ENCODE measurements at places on chromosomes 3 and 15.

DNA sequence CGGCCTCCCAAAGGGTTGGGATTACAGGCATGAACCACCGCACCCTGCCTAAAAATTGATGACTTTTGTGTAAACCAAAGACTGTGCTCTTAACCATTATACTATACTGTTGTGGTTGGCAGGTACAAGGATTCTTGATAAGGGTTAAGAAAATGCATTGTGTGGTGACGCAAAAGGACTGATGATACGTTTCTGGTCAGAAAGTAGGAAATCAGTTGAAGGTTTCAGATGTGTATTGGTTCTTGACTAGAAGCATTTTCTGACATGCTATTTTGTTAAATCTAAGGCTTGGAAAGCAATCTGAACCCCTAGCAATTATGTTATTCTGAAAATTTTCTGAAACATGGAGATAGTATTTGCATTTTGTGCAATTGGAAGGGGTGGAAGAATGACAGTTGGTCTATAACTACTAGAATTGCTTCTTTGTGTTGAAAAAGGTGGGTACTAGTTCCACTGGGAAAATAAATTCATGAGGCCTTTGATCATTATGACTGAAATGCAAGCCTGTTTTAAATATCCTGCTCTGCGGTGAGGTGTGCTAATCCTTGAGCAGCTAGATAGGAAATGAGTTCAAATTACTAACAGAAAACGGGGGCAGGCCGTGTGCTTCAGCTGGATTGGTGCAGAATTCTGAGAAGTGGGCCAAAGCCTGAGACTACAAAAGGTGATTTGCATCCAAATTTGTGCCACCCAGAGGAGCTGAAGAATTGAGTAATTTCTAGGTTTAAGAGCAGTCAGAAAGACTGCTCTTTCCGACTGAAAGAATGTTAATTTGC is 66.0 kb upstream of the LRRFIP2 start:
- DNase-seq: no peak

- no peak for DNase-seq
Observed at GRCh38 chr3:127815641-127816605, 6.4 kb downstream of the MGLL start.

GRCh38 chr15:95280711-95281110 is 1049.3 kb downstream of the MCTP2 start:
- no peak for DNase-seq

DNA sequence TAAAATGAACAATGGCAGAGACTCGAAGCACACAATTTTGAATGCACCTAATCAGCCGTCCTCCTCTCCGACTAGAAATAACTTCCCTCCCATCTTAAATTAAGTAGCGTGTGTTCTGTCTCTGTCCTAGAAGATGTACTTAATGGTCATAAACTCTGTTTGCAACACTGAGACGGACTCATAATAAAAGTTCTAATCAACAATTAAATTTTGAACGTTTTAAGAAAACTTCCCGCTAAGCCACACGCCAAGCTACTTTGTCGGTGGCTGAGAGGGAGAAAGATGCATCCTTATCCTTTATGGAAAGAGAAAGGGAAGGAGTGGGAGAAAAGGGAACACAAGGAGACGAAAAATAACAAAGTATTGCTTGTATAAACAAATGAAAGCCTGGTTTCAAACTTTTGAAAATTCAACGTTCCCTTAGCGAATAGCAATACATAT is 989 bp downstream of the GNB4 start:
- no peak for DNase-seq

DNA sequence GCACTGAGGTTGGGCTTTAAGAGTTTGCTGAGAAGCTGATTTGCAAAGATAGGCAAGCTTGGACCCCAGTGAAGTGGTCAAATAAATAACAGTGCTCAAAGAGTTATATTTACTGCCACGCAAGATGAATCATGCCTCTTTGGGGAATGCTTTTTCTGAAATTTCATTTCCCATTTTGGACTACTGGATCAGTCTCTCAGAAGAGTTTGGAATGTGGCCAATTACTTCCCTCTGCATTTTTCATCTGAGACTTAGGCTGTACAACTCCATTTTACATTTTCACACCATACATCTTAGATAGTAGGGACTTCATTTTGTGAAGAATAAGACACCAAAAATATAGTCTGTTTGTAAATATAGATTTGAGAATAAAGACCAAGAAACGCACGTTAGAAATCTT is 419.7 kb downstream of the FGF12 start:
- DNase-seq: no peak

GRCh38 chr15:33675246-33675645 is 293.1 kb upstream of the CHRM5 start:
- DNase-seq: no peak

DNA sequence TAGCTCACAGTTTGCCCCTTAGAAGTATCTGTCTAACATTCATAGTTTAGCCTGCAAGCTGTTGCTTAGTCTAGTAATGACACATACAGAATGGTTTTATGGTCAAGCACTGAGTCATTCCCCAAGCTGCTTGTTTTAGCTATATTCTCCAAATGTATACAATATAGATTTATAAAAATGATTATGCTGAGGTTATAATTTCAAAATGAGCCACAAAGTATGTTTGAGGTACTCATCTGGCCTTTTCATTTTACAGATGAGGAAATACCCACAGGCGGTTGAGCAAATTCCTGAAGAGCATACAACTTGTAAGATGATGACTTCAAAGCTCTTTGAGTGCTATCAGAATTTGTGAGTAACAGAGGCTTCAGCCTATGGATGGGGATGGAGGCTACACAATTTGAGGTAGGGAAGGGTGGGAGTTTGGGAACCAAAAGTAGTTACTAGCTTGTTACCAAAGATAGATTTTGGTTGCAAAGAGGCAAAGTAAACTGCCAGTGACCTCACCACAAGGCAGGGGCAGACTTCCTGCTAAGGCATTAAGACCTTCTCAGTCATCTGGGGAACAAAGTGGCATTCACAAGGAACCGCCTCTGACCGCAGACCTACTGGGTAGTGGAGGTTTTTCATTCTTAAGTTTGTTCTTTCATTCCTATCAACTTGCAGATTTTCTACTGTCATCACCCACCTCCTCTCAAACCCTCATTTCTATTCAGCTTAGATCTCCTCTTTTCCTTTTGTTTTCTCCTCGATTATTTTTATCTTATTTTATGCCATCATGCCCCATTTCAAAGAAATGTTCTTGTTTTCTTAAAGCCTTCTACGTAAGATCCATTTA is 257.2 kb upstream of the NECTIN3 start:
- peak; percentile 88 for DNase-seq

DNA sequence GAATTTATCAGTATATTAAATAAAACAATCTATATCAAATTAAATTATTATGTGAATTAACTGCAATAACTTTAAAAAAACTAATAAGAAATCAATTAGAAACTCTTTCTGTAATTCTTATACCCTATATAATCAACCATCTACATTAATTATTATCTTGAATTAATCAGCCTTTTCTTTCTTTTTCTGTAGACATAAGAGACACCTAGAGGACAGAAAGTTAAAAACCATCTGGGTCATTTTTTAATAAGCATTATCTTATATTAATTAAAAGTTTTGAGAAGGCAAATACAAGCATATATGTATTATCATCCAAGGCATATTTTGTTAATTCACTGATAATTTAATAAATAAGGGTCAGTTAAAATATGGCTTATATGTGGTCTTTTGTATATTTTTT is 24.2 kb upstream of the SLC25A26 start:
- no peak for DNase-seq

- DNase-seq: no peak
Observed at GRCh38 chr3:126035362-126036050, 48.4 kb downstream of the SLC41A3 start.

DNA sequence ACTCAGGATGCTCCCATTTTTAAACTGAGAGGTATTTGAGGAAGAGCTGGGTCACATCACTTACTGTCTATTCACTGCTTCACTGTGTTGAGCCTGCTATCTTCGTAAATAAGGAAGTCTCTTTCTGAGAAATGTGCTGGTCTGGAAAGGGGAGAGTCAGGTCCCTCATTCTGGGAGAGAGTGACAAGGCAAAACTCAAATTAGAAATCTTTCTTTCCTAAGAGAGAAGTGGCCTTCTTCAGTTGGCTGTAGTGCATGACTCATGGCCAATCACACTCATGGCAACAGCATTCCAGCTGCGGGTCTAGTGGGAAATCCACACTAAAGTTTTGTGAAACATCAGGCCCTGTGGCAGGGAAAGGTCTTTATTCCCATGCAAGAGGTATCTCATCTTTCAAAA is 11.5 kb upstream of the TIMP4 start:
- DNase-seq: peak; percentile 86

GRCh38 chr15:73594109-73594508 is 39.1 kb downstream of the NPTN start:
- DNase-seq: no peak

DNA sequence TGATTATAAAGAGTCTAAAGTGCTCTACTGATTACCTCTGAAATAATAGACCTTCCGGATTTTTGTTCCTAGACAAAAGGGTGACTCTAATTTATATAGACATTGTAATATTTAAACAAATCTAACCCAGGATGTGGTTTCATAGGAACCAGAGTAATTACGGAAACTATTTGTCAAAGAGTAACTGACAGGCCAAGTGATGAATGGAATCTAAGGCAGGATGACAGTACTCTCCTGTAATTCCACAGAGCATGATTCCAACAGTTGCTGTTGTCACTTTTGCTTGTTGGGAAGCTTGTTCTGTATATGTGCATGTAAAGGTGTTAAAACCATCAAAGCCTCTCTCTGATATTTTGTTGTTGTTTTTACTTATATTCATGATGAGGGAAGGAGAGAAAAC is 1141.0 kb downstream of the IGSF11 start:
- DNase-seq: no peak

- no peak for DNase-seq
Observed at GRCh38 chr15:68274201-68274848, 3.2 kb upstream of the FEM1B start.

GRCh38 chr15:45395943-45396342 is 17.6 kb upstream of the GATM start:
- no peak for DNase-seq

- no peak for DNase-seq
Observed at GRCh38 chr3:107345822-107346405, 31.3 kb upstream of the CCDC54 start.

GRCh38 chr3:55549177-55549576 is 62.1 kb upstream of the WNT5A start:
- peak; percentile 57 for DNase-seq

GRCh38 chr3:46380471-46381221 is 9.9 kb downstream of the CCR5 start:
- no peak for DNase-seq

DNA sequence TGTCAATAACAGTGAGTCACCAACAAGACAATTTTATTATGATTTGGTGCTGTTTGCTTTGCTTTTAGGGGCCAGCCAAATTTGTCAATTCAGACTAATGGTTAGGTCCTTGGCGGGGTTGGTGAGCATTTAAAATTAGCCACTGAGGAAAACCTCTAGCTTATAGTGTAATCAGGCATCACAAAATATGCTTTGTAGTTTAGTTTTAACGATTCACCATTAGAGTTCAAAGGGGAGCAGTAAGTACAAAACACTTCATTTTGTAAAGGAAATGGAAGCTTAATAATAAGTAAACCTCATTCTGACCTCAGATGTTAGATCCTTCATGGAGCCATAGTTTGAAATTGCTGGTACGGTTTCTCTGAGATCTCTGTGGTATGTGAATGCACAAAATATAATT is 218.4 kb upstream of the GOLIM4 start:
- DNase-seq: no peak

- DNase-seq: no peak
Observed at GRCh38 chr3:425079-425478, 228.5 kb downstream of the CHL1 start.

DNA sequence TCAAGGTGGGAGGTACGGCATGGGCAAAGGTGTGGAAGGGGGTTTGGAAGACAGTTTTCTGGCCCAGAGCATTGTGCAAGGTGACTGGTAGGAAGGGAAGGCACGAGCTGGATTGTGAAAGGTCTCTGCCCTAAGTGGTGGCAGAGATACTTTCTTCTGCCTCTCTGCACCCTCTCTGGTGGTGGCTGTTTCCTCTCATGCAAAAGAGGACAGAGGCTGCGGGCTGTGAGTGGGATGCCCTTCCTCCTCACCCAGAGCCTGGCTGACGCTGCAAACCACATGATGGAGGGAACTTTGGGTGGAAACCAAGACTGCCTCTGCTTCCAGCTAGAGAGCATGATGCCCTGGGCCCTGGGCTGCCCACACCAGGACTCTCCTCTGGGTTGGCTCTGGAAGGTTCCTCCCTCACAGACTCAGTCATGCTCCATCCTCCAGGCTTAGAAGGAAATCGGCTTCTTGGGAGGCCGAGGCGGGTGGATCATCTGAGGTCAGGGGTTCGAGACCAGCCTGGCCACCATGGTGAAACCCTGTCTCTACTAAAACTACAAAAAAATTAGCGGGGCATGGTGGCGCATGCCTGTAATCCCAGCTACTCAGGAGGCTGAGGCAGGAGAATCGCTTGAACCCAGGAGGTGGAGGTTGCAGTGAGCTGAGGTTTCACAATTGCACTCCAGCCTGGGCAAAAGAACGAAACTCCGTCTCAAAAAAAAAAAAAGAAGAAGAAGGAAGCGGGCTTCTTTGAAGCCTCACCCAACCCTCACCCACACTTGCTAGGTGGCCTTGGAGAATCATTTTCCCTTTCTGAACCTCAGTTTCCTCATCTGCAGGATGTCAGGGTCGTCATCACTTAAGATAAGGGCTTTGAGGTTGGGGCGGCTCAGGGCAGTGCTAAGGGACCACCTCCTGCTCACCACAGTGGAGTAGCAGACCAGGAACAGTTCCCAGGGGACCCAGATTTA is 8.3 kb downstream of the PSTPIP1 start:
- no peak for DNase-seq

DNA sequence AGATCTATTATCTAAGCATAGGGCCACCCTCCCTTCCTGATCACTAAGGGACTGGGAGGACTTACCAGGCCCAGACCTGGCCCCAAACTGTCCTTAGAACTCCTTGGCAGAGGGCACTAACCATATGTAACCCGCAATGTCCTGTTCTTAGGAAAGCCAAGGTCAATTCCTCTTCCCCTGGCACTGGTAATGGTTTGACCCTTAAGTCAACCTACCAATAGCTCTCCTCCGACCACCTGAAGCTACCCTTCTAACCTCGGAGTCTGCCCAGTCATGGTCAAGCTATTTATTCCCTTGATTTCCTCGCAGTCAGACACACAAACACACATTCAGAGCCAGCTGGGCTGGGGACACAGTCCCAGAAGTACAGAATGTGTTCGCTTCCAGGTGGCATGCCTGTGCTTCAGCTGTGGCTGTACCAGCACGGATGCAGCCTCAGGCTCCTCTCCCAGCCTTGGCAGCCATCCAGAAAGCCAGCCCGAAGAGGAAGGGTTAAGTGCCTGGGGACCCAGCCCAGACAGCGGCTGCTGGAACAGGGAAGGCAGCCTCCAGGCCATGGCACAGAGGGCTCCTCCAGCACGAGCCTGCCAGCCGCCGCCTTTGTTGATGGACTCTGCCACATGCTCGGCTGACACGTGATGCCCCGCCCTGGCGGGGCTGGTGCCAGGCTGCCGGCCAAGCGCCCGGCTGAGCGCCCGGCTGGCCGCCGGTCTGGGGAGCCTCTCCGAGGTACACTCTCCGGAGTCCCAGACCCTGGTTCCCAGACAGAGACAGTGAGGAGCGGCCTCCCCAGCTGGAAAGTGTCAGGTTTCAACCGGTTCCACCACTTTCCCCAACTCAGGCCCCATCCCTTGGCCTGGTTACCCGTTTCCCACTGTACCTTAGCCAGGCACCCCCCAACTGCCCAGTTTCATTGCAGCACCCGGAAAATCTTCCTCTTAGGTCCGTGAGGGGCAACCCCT is 5.5 kb downstream of the BMF start:
- DNase-seq: peak; percentile 72

GRCh38 chr3:114558271-114558670 is 264.4 kb downstream of the TIGIT start:
- DNase-seq: peak; percentile 13

GRCh38 chr3:172707030-172707429 is 3.8 kb downstream of the NCEH1 start:
- no peak for DNase-seq
